ENCODE measurements at places on chromosomes 7 and 10.

- DNase-seq = no peak
These were observed 104.6 kb downstream of the HGF start for GRCh38 chr7:81665236-81665635.

GRCh38 chr10:79339266-79339665 lies 8.0 kb upstream of the PPIF start:
- DNase-seq = no peak

DNA sequence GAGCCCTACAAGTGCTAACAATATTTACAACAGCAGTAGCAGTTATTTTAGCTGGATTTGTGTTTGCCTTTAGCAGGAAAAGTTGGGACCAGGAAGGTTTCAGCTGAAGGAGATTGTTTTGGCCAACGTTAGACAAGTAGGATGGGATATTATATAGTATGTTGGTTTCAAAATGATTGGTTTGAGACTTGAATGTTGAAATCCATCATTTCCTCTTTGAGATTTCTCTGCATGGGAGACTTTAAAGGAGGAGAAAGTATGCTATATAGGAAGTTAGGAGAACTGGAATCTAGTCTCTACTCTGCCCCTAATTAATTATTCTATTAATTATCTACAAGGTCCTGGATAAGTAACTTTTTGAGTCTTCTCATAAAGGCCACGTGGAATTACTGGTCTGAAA lies 263.8 kb downstream of the PTEN start:
- DNase-seq = no peak

DNA sequence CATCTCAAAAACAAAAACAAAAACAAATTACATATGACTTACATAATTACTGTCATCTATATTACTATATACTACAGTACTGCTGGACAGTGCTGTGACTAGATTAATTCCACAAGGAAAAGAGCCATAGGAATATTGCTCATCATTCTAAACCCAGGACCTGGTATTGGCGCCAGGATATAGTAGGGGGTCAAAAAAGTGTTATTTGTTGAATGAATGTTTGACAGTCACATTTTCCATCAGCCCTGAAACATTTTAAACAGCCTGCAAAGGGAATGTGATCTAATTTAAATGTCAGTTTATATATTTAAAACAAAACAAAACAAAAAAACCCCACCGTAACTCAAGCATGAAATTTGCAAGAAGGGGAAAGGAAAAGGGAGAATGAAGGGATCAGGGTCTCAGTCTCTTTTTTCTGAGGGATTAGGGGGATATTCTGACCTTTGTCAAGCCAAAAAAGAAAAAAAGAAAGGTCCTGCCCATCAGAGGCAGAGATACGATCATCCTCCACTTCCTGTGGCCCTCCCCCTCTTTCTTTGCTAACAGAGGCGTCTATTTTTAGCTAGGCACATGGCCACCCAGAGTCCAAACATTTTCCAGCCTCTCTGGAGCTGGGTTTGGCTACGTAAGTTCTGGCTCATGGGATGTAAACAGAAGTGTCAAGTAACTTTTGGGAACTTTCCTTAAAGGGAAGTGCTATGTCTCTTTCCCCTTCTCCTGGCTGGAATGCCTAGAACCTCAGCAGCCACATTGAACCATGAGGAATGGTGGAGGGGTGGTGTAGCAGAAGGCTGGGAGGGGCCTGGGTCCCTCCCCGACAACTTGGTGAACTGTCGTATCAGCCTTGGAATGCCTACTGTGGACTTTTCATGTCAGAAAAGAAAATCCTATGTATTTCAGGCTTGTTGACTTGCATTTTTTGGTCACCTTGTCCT lies 44.6 kb upstream of the DLG5 start:
- DNase-seq = no peak

- no peak for DNase-seq
These were observed 190.6 kb downstream of the DIP2C start for GRCh38 chr10:498760-499435.

GRCh38 chr10:1824928-1825327 lies 87.6 kb upstream of the ADARB2 start:
- no peak for DNase-seq

DNA sequence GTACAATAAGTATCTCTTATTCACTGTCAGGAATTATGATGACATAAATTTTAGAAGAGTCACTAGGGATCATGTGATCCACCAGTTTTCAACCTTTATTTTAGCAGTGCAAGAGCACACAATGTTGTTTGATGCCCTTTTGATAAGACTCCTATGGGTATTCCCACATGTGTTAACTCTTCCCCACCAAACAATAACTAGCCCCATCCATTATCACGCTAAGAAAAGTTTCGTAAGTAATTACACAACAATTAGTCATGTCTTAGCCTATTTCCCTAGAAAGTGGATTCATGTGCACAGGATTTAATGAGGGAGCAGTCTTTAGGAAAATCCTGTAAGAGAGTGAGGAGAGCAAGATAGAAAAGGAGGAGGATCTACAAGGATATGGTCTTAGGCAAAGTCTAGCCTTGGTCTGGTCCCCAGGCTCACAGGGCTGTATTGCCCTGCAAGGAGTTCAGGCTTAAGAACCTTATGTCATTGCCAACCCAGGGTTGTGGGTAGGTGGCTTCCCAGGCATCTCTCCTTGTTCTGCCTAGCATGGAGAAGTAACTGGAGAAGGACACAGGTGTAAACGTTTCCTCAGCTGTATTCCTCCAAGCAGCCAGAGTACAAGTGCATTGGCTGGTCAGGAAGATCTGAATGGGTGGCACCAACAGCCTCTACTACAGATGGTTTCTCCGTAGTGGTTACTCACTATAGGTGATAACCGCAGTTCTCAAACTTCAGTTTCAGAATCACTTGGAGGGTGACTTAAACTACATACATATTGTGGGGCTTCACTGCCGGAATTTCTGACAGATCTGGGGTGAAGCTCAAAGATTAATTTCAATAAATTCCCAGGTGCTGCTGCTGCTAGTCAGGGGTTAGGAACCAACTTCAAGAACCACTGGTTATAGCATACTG lies 574.5 kb downstream of the SUGCT start:
- no peak for DNase-seq

DNA sequence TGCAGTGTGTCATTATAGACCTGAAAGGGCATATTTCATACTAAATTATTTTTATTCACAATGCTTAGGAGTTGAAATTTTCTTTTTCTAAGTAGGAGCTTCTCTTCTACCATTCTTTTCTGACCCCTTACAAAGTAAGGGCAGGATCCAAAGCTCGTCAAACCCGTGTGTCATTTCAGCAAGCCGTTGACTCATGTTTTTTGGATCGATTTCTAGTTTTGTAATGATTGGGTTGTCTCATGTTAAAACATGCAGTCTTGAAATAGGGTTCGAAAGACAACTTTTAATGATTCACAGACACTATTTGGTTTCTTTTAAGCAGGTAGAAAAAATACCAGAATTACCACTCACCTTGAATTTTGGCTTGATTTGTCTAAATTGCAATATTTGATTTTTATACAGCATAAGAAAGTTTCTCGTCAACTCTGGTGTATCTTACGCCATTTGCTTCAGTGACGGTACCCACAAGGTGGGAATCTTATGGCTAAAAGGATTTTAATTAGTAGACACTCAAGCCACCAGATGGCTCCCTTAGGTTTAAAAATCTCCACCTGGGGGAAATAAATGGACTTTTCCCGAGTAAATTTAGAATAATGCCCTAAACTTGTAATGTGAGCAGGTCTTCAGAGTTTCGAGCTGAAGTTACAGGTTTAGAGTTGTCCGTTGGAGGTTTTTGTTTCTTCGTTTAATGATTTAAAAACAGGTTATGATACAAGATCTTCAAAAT lies 283.4 kb downstream of the CCDC3 start:
- no peak for DNase-seq

DNA sequence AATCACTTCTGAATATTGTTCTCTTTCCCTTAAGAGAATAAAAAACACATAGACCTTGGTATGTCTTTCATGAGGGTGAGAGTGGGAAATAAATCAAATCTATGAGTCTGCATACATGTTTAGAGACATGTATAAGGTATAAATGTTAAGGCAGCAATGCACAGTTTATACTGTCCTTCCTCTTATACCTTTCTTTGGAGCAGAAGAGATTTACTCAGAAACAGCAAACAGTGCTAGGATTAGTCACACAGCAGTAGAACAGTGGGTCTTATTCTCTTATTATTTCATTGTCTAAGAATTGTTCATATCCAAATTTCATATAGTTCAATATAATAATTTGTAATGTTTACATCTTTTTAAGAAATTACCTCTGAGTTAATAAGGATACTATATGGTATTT lies 126.7 kb upstream of the TMEM196 start:
- DNase-seq = no peak

DNA sequence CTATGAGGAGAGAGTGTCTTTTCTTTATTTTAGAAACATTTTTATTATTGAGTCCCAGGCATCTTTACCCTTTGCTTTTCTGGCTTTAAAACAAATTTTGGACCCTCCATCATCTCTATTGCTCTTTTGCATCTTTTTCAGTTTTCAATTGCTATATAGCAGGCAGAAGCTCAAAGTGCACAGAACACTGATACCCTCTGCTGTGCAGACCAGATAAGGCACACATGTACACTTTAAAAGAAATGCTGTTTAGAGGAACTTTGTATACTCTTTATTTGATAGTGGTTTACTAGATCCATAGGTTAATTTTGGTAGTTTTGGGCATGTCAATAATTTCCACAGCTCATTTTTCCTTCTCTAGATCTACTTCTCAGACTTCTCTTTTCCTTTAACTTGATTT lies 324.2 kb downstream of the SH2D4B start:
- no peak for DNase-seq

DNA sequence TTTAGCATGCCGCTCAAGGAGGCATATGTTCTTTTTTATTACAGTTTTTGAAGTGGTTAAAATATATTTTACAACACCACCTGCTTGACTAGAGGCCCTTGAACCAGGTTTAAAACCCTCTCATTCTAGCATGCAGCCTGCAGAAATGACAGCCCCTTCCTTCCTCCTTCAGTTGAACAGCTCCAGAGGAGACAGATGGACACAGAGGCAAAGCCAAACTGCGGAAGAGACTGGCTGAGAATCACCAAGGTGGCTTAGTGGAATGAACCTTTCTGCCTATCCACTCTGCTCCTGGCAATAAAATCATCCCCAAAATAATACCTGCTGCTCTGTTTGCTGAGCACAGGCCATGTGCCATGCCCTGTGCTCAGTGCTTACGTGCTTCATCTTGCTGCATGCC lies 23.9 kb upstream of the PLPP4 start:
- DNase-seq = no peak

DNA sequence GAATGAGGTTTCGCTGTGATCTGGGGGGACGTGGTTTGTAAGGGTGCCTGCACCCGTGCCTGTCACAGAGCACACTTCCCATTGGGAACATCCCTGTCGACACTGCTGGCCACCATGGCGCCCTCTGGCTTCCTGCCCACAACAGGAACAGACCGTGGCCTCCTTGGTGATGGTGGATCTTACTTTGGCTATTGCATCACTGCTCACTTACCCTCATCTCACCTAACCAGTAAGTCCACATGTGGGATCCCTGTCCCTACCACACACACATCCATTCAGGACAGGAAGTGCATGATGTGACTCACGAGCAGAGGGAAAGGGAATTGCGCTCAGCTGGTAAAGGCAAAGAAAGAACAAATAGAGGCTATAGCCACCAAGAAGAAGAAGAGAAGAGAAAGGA lies 26.2 kb upstream of the SEC61G start:
- no peak for DNase-seq

DNA sequence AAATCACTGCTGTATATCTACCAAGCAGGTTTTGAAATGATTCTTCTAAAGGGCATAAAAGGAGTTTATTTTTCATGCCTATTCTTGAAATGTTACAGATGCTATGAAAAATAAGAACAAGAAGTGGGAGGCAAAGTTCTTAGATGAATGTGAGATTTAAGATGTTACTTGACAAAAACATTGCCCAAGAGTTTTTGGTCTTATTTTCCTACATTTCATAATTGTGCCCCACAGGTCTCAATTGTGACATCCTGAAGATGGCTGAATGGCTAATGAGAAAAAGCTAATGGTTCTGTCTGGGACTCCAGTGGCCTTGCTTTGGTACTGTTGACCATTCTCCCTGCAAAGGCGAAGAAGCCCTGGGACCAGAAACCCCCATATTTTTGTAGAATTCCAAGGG lies 43.0 kb upstream of the IFRD1 start:
- DNase-seq = no peak

DNA sequence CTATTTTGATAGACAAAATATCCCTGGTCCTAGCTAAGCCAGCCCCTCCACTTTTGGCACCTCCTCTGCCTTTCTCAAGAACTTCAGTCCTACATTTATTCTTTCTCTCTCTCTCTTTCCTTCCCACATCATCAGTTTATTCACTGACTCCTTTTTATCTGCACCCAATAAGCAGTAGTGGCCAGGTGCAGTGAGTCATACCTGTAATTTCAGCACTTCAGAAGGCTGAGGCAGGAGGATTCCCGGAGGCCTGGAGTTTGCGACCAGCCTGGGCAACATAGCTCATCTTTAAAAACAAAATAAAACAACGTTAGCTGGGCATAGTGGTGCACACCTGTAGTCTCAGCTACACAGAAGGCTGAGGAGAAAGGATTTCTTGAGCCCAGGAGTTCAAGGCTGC lies 19.4 kb upstream of the NRP1 start:
- DNase-seq = no peak

DNA sequence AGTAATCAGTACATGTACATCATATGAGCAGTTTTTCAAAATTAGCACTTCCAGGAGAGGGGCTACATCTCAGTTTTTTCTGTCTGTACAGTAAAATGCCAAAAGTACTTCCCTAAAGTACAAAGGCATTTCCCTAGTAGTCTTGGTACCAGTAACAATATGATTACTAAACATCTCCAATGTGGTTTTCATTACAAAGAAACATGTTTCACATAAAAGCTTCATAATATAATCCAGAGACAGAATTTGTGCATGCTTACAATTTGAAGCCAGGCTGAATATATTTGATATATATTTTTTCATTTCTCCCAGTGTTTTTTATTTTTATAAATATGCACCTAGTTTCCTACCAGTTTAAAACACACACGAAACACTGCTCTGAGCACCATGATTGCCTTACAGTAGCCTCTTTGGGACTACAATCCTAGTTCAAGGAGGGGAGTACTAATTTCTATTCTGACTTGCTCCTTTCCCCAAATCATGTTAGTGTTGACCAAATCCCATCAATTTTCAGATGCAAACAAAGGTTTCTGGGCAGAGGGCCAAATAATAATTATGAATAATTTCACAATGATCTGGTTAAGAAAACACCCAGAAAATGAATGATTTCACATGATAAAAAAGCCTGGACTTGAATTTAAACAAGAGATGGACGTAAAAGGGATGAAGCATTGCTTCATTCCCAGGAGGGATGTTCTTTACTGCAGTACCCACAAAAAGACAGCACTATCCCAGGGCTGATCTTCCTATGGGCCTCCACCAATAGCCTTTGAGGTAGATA lies 201.3 kb downstream of the SLC25A13 start:
- no peak for DNase-seq

DNA sequence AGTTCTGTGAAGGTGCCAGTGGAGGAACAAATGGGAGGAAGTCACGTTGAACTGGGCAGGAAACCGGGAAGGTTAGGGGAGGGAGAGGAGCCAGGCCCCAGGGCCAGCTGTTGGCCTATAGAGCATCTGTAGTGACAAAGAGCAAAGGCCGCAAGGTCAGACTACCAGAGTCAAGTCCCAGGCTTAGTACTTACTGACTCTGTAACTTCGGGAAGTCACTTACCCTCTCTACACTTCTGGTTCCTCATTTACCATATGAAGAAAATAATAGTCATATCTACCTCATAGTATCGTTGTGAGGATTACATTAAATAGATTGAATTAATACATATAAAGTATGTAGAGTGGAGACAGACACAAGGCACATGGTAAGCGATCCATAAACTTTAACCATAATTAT lies 101.8 kb upstream of the FZD1 start:
- no peak for DNase-seq

- DNase-seq = no peak
These were observed 33.7 kb upstream of the ERCC6 start for GRCh38 chr10:49572594-49573114.

- DNase-seq = no peak
These were observed 278.8 kb downstream of the CACNA2D1 start for GRCh38 chr7:82164813-82165212.
